T47D (cell line): ENCODE measurements at places on chromosomes 4 and X.

GRCh38 chrX:119401569-119401968 is 2.4 kb downstream of the SLC25A43 start:
- DNase-seq: peak; percentile 45

- no peak for DNase-seq
Observed at GRCh38 chrX:136291824-136292223, 8.9 kb upstream of the ADGRG4 start.

DNA sequence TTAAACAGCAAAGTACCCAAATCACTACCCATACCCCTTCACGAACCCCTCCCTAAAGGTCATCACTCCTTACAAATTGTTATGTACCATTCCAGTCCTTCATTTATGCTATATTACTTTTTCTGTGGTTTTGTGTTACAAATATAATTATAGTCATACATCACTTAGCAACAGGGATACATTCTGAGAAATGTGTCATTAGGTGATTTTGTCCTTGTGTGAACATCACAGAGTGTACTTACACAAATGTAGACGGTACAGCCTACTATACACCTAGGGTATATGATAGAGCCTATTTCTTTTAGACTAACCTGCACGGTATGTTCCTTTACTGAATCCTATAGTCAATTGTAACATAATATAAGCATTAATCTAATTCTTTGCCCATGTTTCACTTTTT is 61.9 kb downstream of the ASB9 start:
- DNase-seq: no peak

DNA sequence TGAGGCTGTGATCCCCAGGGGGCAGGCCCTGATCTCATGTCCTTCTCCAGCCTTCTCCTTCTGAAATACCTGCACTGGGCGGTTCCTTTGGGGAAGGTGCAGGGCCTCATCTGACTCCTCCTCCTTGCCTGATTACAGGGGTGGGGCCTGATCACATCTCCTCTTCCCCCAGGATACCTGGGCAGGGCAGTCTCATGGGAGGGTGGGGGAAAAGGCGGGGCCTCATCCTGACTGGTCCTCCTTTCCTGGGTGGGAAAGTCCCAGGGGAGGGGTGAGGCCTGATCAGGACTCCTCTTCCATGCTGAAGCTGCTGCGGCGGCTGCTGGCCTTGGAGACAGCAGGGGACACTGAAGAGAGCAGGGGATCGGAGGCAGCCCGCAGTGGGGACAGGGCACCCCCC is 13.3 kb downstream of the TFE3 start:
- DNase-seq: peak; percentile 77

- no peak for DNase-seq
Observed at GRCh38 chr4:27921231-27921630, 1060.6 kb downstream of the STIM2 start.

DNA sequence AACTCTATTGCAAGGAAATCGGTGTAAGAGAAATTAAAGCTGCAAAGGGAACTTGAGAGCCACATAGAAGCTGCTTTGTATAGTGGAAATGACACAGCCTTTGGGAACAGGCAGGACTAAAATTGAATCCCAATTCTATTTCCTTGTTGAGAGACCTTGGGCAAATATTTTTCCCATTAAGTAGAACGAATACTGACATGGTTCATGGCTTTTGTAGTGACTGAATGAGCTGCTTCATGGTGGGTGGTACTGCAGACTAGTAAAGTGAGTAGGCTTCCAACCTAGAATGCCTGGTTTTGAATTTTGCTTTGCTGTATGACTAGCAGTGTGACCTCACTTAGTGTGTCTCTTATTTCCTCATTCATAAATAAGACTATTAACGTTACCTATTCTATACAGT is 182.2 kb upstream of the KCNIP4 start:
- no peak for DNase-seq

GRCh38 chrX:42770566-42770965 is 7.4 kb downstream of the PPP1R2C start:
- DNase-seq: no peak

GRCh38 chrX:37825215-37825842 is 22.0 kb downstream of the DYNLT3 start:
- DNase-seq: peak; percentile 60

DNA sequence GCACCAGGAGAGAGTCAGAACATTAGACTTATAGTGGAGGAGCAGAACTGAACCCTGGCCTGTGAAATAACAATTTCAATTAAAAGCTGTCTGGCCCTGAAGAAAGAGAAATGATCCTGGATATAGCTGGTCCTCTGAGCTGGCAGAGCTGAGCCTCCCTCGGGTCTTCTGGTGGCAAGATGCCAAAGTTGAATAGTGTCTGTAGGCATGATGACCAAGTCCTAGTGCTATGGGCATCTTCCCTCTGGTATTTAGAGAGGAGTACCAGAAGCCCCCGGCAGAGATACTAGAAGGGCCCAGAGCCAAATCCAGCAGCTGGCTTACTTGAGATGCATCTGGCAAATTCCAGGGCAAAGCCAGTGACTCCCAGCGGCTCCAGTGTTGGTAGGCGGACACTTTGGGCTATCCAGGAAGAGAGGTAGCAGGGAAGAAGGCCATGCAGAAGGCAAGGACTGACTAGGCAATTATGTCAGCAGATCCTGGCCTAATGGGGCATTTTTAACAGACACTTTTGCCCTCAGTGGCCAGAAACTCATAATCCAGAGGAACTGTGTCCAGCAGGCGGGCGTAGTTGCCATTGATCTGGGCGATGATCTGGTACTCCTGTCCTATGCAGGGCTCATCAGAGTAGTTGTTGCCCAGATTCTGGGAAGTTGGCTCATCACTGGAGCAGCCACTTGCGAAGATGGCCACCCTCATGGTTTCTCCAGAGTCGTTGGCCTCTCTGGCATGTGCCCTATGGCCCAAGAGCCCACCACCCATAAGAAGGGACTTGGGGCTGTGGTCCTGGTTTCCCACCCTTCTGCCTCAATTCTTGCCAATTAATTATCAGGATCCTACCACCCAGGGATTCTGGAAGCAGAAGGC is 17.9 kb downstream of the VSIG4 start:
- no peak for DNase-seq

GRCh38 chr4:5660185-5660584 is 48.2 kb downstream of the EVC2 start:
- DNase-seq: no peak

- DNase-seq: no peak
Observed at GRCh38 chr4:155954118-155954685, 536 bp upstream of the CTSO start.

- DNase-seq: no peak
Observed at GRCh38 chr4:151202851-151203455, 74.0 kb upstream of the PRSS48 start.
